ENCODE measurements at places on chromosomes 16 and 17. TPM values are rescaled to one million over a fixed set of nuclear protein-coding genes. Genes with fewer than 3 reads are reported as not detected.

GRCh38 chr16:82031116-82032084, 3.7 kb upstream of the HSD17B2 start:
- no peak for DNase-seq
- H3K4me1 ChIP-seq: no peaks in the 10 kb centered on the region
- H3K27ac ChIP-seq: no peak overlapping the region
- no peaks in the 10 kb centered on the region for H3K36me3 ChIP-seq
- no peaks in the 10 kb centered on the region for H3K27me3 ChIP-seq

The NPIPA5 gene
- 9.1 TPM for total RNA-seq

DNA sequence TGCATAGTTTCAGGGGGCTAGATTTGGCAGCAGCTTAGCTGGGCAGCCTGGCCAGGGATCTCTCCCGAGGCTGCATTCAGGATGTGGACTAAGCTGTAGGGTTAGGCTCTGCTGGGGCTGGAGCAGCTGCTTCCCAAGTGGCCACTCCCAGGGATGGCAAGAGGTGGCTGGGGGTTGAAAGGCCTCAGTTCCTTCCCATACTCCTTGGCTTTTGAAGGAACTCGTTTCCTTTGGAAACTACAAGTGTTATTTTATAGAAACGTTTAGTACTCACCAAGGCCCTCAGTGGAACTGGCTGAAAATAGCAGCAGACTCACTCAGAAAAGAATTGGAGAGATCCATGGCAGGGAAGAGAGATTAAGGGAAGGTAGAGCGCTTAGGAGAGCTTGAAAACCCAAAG, 76.4 kb downstream of the WWP2 start:
- H3K36me3 ChIP-seq: peaks cover 14% of the 10 kb centered on the region
- no peaks in the 10 kb centered on the region for H3K27me3 ChIP-seq
- peaks cover 11% of the 10 kb centered on the region for H3K4me1 ChIP-seq
- peak overlapping the region; percentile 63 for H3K27ac ChIP-seq
- H3K4me3 ChIP-seq: no peak overlapping the region

DNA sequence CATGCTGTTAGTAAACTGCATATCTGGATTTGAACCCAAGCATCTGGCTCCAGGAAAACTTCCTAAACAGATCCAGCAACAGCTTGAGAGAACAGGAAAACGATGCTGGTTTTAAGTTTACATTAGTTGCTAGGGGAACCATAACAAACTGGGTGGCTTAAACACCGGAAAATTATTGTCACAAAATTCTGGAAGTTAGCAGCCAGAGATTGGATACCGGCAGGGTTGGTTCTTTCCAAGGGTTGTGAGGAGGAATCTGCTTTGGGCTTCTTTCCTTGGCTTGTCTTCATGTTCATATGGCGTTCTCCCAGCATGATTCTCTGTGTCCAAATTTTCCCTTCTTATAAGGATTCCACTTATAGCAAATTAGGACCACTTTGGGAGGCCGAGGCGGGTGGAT, 276.9 kb upstream of the TOM1L1 start:
- peaks cover 36% of the 10 kb centered on the region for H3K4me1 ChIP-seq
- H3K27ac ChIP-seq: no peak overlapping the region
- DNase-seq: no peak

GRCh38 chr17:266219-266618, 84.8 kb upstream of the DOC2B start:
- DNase-seq: no peak
- H3K27me3 ChIP-seq: peaks cover 11% of the 10 kb centered on the region
- H3K4me1 ChIP-seq: peaks cover 7% of the 10 kb centered on the region
- no peak overlapping the region for H3K4me3 ChIP-seq
- no peak overlapping the region for H3K27ac ChIP-seq

DNA sequence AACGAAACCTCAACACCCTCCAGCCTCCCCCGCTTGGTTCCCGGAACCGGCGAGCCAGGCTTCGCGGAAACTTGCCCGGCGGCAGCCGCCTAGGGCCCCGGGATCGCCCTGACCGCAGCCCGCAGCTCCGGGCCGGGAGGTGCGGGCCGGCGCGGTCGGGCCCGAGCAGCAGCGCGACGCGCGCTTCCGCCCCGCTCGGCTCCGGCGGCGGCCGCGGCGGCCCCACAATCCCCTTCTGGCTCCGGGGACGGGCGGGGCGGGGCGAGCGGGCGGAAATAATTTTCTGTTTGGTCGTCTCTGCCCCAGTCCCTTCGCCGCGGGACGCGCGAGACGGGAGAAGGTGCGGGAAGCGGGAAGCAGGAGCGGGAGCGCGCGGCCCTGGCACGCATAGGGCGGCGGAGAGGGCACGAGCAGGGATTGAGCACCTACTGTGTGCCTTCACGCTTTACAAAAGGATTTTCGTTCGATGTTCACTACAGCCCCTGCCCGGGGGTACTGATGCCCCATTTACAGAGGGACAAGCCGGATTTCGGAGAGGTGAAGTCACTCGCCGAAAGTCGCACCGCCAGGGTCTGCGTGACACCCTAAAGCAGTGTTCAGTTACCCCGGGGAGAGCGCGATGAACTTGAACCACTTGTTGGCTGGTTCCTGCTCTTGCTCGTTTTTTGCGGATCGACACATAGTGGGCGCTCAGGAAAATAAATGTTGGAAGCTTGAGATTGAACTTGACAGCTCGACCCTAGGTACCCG, 2.7 kb upstream of the MLLT6 start:
- no peak overlapping the region for H3K27ac ChIP-seq
- peak; percentile 81 for DNase-seq
- peak overlapping the region; percentile 88 for H3K4me3 ChIP-seq

DNA sequence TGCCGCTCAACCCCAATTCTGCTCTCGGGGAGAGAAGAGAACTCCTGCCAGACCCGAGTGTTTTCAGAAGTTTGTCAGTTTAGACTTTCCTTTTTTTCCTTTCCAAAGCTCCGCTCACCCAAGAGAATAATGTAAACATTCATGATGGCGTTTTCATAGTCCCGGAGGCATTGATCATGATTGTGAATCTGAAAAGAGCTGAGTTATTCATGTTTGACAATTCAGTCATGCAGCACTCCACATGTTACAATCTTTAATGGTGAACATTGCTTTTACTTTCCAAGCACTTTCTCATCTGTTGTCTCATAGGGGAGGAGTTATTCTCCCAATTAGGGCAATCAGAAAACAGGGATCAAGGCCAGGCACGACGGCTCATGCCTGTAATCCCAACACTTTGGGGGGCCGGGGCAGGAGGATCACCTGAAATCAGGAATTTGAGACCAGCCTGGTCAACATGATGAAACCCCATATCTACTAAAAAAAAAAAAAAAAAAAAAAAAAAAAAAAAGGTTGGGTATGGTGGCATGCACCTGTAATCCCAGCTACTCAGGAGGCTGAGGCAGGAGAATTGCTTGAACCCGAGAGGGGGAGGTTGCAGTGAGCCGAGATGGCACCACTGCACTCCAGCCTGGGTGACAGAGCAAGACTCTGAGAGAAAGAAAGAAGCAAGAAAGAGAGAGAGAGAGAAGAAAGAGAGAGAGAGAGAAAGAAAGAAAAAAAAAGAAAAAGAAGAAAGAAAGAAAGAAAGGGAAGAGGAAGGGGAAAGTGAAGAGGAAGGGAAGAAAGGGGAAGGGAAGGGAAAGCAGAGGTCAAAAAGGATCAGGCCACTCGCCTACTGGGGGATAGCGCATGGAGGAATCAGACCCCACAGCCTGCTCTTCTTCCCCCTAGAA, 70.0 kb upstream of the TNRC6C start:
- peaks cover 34% of the 10 kb centered on the region for H3K4me1 ChIP-seq
- no peak overlapping the region for H3K27ac ChIP-seq
- peak overlapping the region; percentile 72 for H3K4me3 ChIP-seq
- H3K36me3 ChIP-seq: no peaks in the 10 kb centered on the region
- peaks cover 33% of the 10 kb centered on the region for H3K27me3 ChIP-seq
- no peak for DNase-seq

DNA sequence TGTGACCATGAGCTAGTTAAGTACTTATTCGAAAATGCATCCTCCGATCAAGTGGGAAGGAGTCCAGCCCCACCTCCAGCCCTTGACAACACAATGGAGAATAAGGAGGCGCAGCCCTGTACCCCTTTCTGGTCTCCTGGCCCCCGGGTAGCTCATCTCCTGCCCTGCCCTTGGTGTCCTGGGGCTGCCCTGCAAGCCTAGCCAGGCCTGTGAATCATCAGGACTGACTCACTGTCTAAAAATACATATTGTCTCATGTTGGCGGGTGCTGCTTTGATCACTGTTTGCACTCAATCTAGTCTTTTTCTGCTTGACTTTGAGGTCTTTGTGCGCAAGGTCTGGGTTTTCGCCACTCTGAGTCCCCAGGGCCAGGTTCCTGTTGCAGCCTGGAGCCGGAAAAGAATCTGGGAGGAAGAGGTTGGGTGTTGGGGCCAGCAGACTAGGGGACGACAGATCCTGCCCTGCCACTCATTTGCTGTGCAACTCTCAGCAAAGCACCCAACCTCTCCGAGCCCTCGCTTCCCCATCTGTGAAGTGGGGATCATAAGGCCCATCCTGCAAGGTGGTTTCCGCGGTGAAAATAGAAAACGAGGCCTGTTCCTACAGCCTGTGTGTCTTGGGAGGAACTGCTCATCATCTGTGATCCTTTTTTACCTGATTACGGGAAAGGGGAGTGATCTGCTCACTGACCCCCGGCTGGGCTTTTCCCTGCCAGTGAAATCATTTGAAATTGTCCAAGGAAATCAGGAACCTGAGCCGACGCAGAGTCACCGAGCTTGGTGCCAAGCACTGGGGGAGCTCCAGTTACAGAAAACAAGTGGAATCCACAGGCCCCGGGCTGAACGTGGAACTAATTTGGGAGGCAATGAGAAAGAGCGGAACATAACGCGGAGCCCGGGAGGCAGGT, 230.4 kb downstream of the PARN start:
- peak overlapping the region; percentile 19 for H3K27ac ChIP-seq
- H3K27me3 ChIP-seq: no peaks in the 10 kb centered on the region

The KRT33B gene
- total RNA-seq: not detected

The KRTAP2-3 gene
- total RNA-seq: not detected

- peak within 1 kb of the TSS; percentile 70 for H3K27ac ChIP-seq
- peak within 1 kb of the TSS; percentile 83 for H3K4me3 ChIP-seq
- peaks cover 23% of the 10 kb centered on the region for H3K4me1 ChIP-seq
Observed at GRCh38 chr16:58000706-58001676, at the start of gene USB1. TSS of gene USB1 (plus strand) at chr16:58001407. CDS start at chr16:58001484, 77 bp downstream.

GRCh38 chr17:16003841-16004240, 4.2 kb downstream of the TTC19 start:
- H3K36me3 ChIP-seq: peaks cover 82% of the 10 kb centered on the region
- no peak overlapping the region for H3K27ac ChIP-seq
- no peaks in the 10 kb centered on the region for H3K27me3 ChIP-seq

- no peak overlapping the region for H3K4me3 ChIP-seq
- no peak for DNase-seq
- H3K27ac ChIP-seq: no peak overlapping the region
Observed at GRCh38 chr16:85225257-85225656, 113.0 kb upstream of the CIBAR2 start.

The LITAF gene
- 72.4 TPM for total RNA-seq

DNA sequence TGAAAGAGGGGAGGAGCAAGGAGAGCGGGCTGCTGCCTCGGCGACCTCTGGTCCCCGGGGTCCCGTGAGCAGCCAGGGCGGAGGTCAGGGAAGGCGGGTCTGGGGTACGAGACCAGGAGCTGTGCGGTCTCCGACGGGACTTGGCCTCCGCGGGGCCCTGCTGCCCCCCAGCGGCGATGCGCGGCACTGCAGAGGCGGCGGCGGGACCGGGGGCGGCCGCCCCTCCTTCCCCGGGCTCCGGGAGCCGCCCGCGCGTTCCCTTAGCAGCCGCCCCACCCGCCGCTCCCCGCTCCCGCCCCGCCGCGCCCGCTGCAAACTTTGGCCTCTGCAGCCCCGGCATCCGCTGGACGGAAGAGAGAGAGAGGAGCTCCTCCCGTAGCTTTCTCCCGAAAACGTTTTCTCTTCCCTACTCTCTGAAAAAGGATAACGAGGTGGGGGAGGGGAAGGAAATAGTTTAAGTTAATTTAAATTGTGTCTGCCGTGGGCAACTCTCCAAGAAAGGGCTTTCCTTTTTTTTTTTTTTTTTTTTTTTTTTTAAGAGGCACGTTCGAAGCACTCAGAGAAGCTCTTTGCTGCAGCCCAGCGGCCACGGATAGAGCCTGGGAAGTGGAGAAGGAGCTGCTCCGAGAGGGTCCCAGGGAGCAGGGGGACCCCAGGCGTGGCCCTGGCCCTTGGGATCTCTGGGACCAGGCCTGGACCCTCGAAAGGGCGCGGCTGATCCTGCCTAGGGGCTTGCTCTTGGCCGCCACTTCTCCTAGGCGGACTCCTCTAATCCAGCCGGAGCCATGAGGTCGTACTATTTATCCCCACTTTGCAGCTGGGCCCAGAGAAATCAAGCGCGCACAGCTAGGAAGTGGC, 43.2 kb downstream of the C16orf82 start:
- no peak overlapping the region for H3K27ac ChIP-seq
- DNase-seq: peak; percentile 93
- peaks cover 28% of the 10 kb centered on the region for H3K4me1 ChIP-seq

The MAPK8IP3 gene
- 63.2 TPM for total RNA-seq

GRCh38 chr17:48412841-48413240, 17.2 kb downstream of the SKAP1 start:
- no peak overlapping the region for H3K27ac ChIP-seq
- H3K27me3 ChIP-seq: peaks cover 3% of the 10 kb centered on the region
- H3K4me1 ChIP-seq: peaks cover 15% of the 10 kb centered on the region
- H3K4me3 ChIP-seq: no peak overlapping the region
- no peak for DNase-seq

The PPM1E gene
- total RNA-seq: 8.2 TPM

DNA sequence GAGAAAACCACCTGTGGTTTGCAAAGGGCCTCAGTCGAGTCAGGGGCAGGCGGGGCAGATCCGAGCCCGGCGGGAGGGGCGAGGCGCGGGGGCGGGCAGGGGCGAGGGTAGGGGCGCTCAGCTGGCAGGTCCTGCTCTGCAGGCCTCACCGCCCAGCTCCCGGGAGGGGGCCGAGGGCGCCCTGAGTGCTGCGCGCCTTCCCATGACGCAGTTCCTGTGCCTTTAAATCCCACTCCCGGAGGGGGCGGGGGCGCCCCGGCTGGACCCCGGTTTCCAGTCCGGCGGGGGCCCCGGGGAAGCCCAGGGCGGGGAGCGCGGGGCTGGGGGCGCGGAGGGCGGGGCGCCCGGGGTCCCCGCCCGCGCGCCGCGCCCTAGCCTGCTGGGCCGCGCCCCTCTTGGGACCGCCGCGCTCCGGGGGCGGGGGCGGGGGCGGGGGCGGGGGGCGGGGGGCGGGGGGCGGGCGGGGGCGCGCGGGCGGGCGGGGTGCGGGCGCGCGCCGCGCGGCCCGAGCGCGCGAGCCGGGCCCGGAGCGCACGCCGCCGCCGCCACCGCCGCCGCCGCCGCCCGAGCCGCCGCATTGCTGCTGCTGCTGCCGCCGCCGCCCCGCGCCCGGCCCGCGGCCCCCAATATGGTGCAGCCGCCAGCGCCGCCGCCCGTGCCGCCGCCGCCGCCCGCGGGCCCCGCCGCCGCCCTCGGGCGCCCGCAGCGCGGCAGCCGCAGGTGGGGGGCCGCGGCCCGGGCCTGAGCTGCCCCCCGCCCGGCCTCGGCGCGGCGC, at the start of gene JPH3:
TSS of gene JPH3 (plus strand) at position 508 of the 775 bp plus-strand sequence. CDS start 639 bp downstream, outside the sequence.
- peak within 1 kb of the TSS; percentile 97 for H3K4me3 ChIP-seq
- peaks cover 17% of the 10 kb centered on the region for H3K27me3 ChIP-seq
- H3K27ac ChIP-seq: no peak within 1 kb of the TSS
- peak; percentile 78 for DNase-seq
- H3K36me3 ChIP-seq: peaks cover 3% of the 10 kb centered on the region

- no peak overlapping the region for H3K4me3 ChIP-seq
- peaks cover 3% of the 10 kb centered on the region for H3K36me3 ChIP-seq
- DNase-seq: no peak
- H3K27me3 ChIP-seq: no peaks in the 10 kb centered on the region
- H3K27ac ChIP-seq: no peak overlapping the region
Observed at GRCh38 chr16:85729452-85730185, 21.3 kb downstream of the C16orf74 start.

The SLFN12L gene
- 0.16 TPM for total RNA-seq

The PRSS36 gene
- 0.48 TPM for total RNA-seq

Data from WTC11 (cell line).